ENCODE measurements at places on chromosomes 4 and X.
A peak's percentile ranks its signal among the peaks of the same experiment; 100 is the strongest.

DNA sequence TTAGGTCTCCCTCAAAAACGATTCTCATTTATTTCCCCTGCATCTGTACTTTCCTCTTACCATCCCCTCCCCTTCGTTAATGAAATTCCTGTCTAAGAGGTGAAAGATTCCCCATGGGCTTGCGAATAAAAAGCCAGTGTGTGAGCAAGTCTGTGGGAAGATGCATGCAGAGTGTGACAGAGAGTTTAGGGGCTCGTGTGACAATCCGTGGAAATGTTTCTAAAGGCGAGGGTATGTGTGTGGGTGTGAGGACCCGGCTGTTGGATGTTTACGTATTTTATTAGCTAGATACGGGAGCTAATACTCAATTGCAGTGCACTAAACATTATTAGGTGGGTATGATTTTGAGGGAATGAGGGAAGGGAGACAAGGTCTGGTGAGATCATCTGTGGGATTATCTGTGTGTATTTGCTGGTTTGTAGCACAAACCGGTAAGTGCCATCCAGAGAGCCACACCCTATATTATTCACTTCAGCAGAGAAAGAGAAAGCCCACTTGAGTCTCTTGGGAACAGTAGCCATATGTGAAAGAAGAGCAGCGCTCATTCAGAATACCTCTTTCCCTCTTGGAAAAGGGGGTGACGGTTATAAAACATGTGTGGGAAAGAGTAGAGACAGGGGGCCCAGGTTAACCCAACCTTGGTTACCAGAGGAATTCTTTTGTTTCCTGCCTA is 893 bp upstream of the HOPX start:
- DNase-seq: no peak

DNA sequence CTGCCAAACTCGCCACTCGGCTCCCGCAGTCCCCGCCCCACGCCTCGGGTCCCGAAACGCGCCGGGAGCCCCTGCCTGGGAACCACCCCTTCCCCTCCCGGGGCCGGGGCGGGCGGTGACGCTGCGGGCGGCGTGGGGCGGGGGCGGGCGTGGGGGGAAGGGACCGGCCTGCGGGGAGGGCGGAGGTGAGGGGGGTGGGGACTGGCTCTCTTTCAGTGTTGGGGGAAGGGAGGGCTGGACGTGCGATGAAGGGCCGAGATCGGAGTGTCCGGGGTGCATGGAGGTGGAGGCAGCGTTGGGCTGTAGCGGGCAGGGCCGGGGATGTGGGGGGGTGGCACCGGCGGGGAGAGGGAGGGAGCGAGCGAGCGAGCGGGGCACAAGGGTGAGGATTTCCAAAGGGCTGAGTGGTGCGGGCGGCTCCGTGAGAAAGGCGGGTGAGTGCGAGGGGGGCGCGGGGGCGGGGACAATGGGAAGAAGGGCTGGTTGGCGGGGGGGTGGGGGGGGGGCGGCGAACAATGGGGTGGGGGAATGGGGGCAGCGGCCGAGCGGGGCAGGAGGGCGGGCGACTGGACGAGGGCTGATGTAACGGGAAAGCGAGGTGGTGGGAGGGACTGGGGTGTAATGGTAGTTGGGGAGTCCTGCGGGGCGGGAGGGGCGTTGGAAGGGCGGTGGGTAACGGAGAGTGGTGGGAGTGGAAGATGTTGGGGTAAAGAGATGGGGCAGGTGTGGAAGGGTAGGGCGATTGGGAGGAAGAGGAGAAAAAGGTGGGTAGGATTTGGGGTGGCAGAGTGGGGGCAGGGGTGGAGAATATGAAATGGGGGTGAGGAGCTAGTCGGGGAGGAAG is 578 bp downstream of the DCUN1D4 start:
- DNase-seq: peak; percentile 26

- DNase-seq: peak; percentile 44
Measured at GRCh38 chr4:79865201-79865597, 207.8 kb downstream of the ANTXR2 start.

GRCh38 chr4:10164877-10165283 is 48.3 kb upstream of the WDR1 start:
- no peak for DNase-seq

DNA sequence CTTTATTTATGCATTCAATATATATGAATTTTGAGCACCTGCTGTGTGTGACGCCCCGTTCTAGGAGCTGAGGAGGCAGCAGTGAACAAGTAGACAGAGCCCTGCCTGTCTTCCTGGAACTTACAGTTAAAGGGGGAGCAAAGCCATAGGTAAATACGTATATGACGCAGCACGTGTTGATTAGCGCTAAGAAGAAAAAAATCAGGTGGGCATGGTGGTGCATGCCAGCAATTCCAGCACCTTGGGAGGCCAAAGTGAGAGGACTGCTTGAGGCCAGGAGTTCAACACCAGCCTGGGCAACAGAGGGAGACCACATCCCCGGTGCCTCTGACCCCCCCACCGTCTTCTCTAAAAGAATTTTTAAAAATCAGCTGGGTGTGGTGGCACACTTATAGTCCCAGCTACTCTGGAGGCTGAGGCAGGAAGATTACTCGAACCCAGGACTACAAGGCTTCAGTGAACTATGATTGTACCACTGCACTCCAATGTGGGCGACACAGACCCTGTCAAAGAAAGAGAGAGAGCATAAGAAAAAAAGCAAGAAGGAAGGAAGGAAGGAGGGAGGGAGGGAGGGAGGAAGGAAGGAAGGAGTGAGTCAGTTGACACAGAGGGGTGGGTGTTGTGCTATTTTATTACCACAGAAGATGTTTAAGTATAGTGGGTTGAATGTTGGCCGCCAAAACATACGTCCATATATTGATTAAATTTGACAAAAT is 5.4 kb upstream of the KIAA0232 start:
- no peak for DNase-seq

DNA sequence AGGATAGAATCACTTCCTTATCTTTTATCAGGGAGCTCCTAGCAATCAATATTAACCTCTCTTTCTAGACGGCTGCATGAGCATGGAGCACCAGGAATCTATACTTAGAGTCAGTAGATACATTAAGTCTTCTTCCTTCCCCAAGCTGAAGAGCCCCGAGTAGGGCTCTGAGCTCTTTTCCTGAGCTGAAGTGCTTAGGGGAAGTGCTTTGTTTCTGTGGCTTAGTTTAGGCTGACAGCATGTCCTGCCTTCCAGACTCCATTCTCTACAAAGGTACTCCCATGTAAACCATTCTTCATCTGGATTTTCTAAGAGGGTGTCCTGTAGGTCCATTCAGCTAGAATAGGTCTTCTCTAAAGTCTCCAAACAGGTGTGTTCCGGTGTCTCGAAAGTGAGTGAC is 127.5 kb upstream of the AFF2 start:
- DNase-seq: no peak

GRCh38 chr4:54032558-54033135 is 31.8 kb downstream of the CHIC2 start:
- no peak for DNase-seq

GRCh38 chr4:175614890-175615289 is 197.2 kb downstream of the GPM6A start:
- DNase-seq: no peak

Data from skeletal muscle cell (primary cell).